ENCODE measurements at places on chromosomes 6 and 20.

GRCh38 chr6:155158030-155158843 is 105.6 kb upstream of the CLDN20 start:
- no peak for DNase-seq

- no peak for DNase-seq
Observed at GRCh38 chr6:120675886-120676285, 658.4 kb downstream of the TBC1D32 start.

- DNase-seq, result no peak
Observed at GRCh38 chr6:28737750-28738395, 185.9 kb downstream of the TRIM27 start.

GRCh38 chr6:113437566-113437965 is 419.6 kb upstream of the MARCKS start:
- DNase-seq, result no peak

- DNase-seq, result no peak
Observed at GRCh38 chr20:25236450-25237304, 11.2 kb upstream of the PYGB start.

- DNase-seq, result no peak
Observed at GRCh38 chr20:5595744-5596143, 154.5 kb upstream of the SHLD1 start.
